Chondrocyte (in vitro differentiated cells): ENCODE measurements at places on chromosomes 4 and X.

DNA sequence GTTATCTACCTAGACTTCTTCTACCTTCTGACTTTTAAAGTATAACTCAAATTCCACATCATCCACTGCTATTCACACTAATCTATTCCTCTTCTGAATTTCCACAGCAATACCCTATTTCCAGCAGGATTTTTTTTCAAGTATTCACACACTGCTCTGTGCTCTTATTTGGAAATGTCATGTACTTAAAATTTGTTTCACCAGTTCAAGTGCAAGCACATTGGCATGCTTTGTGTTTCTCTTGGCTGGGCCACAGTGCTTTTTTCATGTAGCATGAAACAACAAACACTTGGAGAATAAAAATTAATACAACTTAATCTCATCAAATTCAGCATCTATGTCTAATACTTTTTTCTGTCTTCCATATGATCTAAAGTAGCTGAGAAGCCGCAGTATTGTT is 161.8 kb upstream of the PCDH18 start:
- H3K4me3 ChIP-seq: no peak overlapping the region
- peak overlapping the region; percentile 85 for H3K27ac ChIP-seq
- peaks cover 25% of the 10 kb centered on the region for H3K4me1 ChIP-seq
- DNase-seq: no peak
- H3K27me3 ChIP-seq: no peaks in the 10 kb centered on the region

DNA sequence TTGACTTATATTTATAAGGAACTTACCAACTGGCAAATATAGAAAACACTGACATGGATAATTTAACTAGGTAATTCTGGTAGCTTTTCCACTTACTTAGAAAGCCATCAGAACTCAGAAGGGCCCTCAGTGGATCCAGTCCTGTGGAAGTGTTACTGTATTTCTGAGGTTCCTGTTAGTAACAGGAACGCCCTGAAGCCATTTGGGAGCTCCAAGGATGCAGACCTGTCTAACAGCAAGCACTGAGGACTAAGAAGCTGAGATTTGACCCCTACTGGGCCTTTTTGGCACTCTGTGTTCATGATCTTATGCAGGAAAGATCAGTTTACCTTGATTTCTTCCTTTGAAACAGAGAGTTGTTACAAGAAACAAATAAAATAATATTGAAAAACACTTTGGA is 46.0 kb upstream of the TLL1 start:
- H3K36me3 ChIP-seq: peaks cover 2% of the 10 kb centered on the region
- no peak for DNase-seq
- H3K27me3 ChIP-seq: peaks cover 2% of the 10 kb centered on the region
- no peak overlapping the region for H3K4me3 ChIP-seq

DNA sequence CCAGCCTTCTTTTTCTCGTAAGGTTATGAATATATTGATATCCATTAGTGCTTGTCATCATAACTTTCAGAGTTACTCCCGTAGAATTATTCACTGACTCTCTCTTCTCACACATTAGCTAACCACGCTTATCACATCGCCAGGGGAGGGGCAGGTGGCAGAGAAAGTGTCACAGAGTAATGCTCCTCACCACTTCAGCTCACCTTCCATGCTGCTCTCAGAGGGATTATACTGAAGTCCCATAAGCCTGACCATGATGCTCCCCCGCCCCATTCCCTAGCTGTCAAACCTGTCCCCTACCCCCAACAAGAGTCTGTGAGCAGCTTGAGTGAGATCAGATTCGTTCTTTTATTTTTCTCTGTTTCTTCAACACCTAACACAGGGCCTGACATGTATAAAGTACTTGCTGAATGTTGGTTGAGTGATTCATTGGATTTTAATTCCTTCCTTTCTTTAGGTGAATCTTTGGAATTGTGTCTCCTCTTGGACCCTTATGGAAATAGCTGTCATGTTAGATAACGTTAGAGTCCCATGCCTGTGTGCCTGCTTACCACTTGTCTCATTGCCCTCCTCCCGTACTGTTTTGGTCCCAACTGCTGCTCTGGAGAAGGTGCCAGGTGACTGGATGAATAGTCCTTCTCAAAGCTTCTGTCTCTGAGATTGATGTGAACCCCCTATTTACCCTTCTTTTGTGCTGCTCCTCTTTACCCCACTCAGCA is 55.1 kb downstream of the RS1 start:
- no peaks in the 10 kb centered on the region for H3K27me3 ChIP-seq
- H3K36me3 ChIP-seq: peaks cover 2% of the 10 kb centered on the region
- H3K27ac ChIP-seq: peak overlapping the region; percentile 60
- H3K4me1 ChIP-seq: peaks cover 15% of the 10 kb centered on the region

DNA sequence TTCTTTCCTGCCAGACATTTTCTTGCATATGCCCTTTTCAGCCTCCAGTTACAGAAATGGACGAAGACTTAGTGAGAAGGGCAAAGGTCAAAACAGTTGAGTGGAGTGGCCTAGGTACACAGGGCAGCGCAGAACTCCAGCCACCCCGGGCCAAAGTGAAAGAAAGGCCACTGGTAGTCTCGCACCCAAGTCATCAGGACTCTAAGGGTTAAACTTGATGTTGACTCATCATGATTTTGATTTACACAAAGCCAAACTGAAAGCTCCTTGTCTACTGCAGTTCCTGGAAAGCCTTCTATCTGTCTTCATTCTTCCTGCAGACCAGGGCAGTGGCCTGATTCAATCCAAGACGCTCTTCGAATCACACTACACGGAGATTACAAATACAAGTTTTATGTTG is 2.6 kb upstream of the IL13RA1 start:
- no peaks in the 10 kb centered on the region for H3K36me3 ChIP-seq
- H3K27ac ChIP-seq: peak overlapping the region; percentile 57
- H3K27me3 ChIP-seq: no peaks in the 10 kb centered on the region
- peaks cover 35% of the 10 kb centered on the region for H3K4me1 ChIP-seq

- H3K4me3 ChIP-seq: no peak overlapping the region
- no peak for DNase-seq
- H3K27me3 ChIP-seq: no peaks in the 10 kb centered on the region
- peaks cover 18% of the 10 kb centered on the region for H3K4me1 ChIP-seq
These were observed 363.9 kb downstream of the GASK1B start for GRCh38 chr4:157808796-157809383.

- peak; percentile 54 for DNase-seq
- H3K4me3 ChIP-seq: no peak overlapping the region
- H3K36me3 ChIP-seq: peaks cover 24% of the 10 kb centered on the region
- H3K27me3 ChIP-seq: no peaks in the 10 kb centered on the region
These were observed 11.9 kb downstream of the LRPAP1 start for GRCh38 chr4:3520276-3520675.

DNA sequence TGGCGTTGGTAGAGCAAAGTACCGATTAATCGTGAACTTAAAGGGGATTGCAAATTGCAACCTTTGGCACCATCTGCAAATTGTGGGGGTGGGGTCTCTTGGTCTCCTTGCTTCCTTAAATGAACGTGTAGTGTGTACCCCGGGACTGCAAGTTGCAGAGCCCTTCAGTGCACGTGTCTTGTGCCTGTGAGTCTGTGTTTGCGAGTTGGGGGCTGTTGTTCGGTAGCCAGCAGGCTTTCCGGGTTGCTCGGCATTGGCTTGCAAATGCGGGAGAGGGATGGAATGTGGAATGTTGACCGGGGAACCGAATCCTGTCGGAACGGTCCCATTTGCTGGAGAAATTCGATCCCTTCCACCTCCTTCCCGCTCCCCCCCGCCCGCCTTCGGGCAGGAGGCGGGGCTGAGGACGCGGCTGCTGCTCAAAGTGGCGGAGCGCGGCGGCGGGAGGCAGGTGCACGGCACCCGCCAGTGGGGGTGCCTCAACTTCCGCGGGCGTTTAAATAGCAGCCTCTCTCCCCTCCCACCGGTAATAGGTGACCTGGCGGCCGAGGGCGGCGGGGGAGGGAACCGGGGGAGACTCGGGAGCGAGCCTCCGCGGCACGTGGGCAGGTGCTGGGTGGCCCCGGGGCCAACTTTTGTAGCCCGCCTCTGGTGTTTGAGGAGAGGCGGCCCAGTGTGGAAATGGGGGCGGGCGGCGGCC is 1.5 kb downstream of the JADE1 start:
- DNase-seq: no peak
- H3K4me3 ChIP-seq: peak overlapping the region; percentile 95
- no peaks in the 10 kb centered on the region for H3K27me3 ChIP-seq
- no peaks in the 10 kb centered on the region for H3K36me3 ChIP-seq
- H3K4me1 ChIP-seq: peaks cover 26% of the 10 kb centered on the region

GRCh38 chr4:173218411-173219125 is 50.0 kb downstream of the GALNT7 start:
- H3K36me3 ChIP-seq: no peaks in the 10 kb centered on the region
- no peak for DNase-seq
- H3K27ac ChIP-seq: peak overlapping the region; percentile 35
- H3K4me3 ChIP-seq: no peak overlapping the region
- H3K27me3 ChIP-seq: no peaks in the 10 kb centered on the region
- H3K4me1 ChIP-seq: peaks cover 47% of the 10 kb centered on the region

DNA sequence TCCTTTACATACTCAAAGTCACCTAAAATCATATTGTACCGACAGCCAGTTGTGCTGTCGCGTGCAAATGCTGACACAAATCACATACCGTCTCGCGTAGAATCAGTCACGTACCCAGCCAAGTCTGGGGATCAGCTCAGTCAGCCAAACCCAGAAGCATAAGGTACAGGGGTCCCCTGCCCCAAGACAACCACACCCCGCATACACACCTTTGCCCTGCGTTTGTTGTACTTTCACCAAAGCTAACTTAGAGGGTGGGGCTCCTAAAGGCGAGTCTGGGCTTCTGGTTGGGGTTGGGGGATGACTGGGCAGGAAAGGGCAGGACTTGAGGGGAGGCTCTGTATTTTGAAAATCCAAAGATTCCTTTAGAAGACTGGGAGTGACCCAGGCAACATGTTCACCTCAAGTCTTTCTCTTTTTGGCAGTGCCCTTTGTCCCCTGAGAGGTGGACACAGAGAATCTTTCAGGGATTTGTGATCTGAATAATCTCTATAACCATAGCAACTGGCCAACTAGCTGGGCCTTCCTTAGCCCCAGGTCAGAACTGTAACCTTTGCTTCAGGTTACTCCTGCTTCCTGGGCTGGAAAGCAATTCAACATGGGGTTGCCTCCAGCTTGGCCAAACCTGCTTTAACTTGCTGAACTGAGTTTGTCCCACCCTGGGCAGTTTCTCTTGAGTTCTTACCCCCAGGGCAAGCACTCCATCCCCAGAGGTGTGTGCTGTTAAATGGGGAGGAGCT is 992 bp downstream of the GDPD2 start:
- no peaks in the 10 kb centered on the region for H3K4me1 ChIP-seq
- DNase-seq: no peak
- H3K4me3 ChIP-seq: no peak overlapping the region
- H3K27me3 ChIP-seq: no peaks in the 10 kb centered on the region
- H3K27ac ChIP-seq: no peak overlapping the region

- no peaks in the 10 kb centered on the region for H3K36me3 ChIP-seq
- H3K27ac ChIP-seq: no peak overlapping the region
- peak overlapping the region; percentile 34 for H3K4me3 ChIP-seq
These were observed 1.8 kb downstream of the CPZ start for GRCh38 chr4:8594097-8595038.

DNA sequence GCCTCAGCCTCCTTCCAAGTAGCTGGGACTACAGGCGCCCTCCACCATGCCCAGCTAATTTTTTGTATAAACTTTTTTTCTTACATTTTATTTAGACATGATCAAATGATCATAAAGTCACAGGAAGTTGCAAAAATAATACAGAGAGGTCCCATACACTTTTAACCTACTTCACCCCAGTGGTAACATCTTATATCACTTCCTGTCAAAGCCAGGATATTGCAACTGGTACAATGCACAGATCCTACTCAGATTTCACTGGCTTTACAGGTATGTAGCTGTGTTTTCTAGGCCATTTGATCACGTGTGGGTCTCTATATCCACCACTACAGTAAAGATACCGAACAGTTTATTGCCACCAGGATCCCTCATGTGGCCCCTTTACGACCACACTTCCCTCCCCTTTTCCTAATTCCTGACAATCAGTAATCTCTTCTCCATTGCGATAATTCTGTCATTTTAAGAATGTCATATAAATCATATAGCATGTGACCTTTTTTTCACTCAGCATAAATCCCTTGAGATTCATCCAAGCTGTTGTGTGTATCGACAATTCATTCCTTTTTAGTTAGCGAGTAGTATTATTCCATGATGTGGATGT is 18.0 kb downstream of the RPS6KA3 start:
- no peak for DNase-seq
- no peak overlapping the region for H3K27ac ChIP-seq
- no peaks in the 10 kb centered on the region for H3K36me3 ChIP-seq
- H3K27me3 ChIP-seq: no peaks in the 10 kb centered on the region
- no peak overlapping the region for H3K4me3 ChIP-seq
- H3K4me1 ChIP-seq: no peaks in the 10 kb centered on the region

DNA sequence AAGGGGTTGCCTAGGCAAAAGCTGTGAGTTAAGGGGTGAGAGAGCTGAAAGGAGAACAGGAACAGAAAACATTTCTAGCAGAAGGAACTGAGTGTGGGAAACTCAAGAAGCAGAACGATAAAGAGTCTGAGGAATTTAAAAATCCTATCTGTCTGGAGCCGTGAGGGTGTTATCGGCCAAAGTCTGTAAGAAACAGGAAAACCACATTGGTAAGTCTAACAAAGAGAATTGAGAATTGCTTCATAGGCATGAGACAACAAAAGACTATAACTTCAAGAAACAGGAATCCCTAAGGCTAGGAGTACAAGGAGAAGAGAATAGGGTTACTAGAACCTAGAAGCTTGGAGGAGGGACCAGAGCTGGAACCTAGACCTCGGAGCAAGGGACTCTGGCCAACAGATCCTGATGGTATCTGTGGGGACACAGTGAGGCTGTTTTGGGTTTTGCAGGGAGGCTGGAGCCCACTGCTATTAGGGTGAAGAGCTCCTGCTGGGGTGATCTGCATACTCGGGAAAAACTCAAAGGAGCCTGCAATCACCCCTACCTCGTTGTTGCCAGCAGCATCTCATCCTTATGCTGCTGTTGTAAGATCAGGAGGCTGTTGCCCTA is 175.6 kb downstream of the FBXO8 start:
- H3K27me3 ChIP-seq: peaks cover 31% of the 10 kb centered on the region
- H3K4me1 ChIP-seq: no peaks in the 10 kb centered on the region
- H3K36me3 ChIP-seq: no peaks in the 10 kb centered on the region
- DNase-seq: no peak
